ENCODE measurements at places on chromosomes 5 and 9. TPM values are rescaled to one million over a fixed set of nuclear protein-coding genes. Genes with fewer than 3 reads are reported as not detected.
A peak's percentile ranks its signal among the peaks of the same experiment; 100 is the strongest.

EQTN gene
- total RNA-seq = not detected

TLX3 gene
- total RNA-seq = not detected

NUDT12 gene
- total RNA-seq = 6.3 TPM

- no peak for DNase-seq
These were observed 193.8 kb downstream of the GADD45G start for GRCh38 chr9:89798547-89799120.

- DNase-seq = peak; percentile 72
These were observed 307.6 kb downstream of the CWC27 start for GRCh38 chr5:65076251-65076869.

DNA sequence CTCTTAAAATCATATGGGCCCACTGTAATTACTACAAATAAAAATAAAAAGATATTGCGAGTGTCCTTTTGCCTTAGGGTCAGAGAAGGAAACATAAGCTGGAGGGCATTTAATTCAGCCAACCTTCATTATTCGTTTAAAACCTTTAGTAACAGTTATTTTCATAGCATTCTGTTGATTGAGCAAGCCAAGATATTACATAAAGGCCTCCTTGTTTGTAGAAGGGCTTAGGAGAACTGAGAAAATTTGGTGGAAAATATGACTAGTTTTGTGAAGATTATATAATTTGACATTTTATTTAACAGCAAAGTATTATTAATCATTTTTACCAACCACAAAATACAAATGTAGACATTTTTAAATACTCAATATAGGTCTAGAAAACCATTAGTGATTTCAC lies 62.2 kb downstream of the COX7C start:
- no peak for DNase-seq

DNA sequence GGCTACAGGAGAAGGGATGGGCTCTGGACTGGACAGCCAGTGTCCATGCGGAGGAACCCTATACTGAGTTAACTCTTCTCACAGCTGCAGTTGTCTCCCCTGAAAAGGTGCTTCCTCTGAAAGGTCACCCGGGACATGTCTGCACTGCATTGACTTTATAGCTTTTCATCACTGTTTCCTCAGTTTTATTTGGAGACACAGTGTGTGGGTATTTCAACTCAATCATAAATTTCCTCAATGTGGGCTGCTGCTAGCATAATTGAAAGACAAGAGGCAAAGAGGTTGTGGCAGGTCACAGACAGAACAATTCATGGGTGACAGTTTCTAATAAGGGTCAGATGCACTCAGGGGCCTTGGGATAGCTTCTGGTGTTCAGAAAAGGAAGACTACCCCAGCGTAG lies 336.8 kb downstream of the KDM4C start:
- DNase-seq = no peak

DNA sequence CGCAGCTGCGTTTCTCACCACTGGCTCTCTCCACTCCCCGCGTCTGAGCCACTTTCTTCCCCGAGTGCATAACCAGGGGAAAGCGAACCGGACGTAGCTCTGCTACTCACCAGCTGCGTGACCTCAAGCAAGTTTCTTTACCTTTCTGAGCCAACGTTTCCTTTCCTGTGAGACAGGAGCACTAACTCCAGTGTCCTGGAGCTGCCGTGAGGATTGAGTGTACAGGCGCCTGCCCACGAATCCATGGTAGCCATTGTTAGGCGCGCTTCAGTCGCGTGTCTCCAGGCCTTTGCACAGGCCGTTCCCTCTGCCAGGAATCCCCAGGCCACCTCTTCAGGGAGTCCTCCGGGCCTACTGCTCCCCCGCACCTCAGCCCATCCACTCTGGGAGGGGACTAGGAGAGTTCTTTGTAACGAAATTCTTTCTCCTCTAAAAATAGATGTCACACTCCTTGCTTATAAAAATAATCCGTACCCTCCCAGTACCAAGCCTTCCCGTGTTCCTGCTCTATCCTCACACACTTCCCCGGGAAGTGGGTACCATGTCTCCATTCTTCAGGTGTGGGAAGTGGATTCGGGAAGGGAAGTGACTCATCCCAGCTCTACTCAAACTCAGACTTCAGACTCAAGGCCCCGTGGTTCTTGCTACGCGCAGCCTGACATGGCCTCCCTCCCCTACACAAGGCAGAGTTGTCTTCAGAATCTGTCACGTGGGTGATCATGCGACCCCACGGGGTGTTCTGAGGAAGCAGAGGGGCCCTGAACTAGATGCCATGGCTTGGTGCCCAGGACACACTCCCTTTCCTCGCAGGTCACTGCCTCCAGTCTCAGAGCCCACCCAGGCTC lies 16.1 kb upstream of the CRB2 start:
- DNase-seq = peak; percentile 33

GRCh38 chr5:81156732-81157131 lies 76.4 kb upstream of the CKMT2 start:
- DNase-seq = no peak

- DNase-seq = no peak
These were observed 52.7 kb upstream of the GDNF start for GRCh38 chr5:37892586-37892985.

All from astrocyte (in vitro differentiated cells and primary cell).